ENCODE measurements at places on chromosomes 1 and 21. TPM values are rescaled to one million over a fixed set of nuclear protein-coding genes. Genes with fewer than 3 reads are reported as not detected.

The RBP7 gene
- 0.50 TPM for polyA plus RNA-seq

The SERPINC1 gene
- 0.16 TPM for polyA plus RNA-seq

The HAO2 gene
- not detected for polyA plus RNA-seq

The ILDR2 gene
- polyA plus RNA-seq: 0.01 TPM

The CLEC20A gene
- not detected for polyA plus RNA-seq

The FAM151A gene
- not detected for polyA plus RNA-seq

The ANKRD45 gene
- polyA plus RNA-seq: not detected

The EPHB2 gene
- polyA plus RNA-seq: 4.9 TPM

DNA sequence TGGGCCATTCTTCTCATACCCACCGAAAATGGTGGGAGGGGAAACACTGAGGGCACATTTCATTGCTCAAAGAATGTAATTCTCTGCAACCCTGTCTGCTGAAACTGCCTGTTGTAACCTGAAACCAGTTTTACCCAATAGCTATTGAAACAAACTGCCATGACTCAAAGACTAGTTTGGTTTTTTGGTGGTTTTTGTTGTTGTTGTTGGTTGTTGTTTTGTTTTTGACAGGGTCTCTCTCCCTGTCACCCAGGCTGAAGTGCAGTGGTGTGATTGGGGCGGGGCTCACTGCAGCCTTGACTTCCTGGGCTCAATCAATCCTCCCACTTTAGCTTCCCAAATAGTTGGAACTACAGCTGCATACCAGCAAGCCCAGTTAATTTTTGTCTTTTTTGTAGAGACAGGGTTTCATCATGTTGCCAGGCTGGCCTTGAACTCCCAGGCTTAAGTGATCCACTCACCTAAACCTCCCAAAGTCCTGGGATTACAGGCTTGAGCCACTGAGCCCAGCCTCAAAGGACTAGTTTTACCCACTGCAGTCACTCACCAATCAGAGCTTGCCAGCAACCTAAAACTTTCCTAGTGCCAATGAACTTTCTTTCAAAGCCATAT is 2.1 kb upstream of the IPP start:
- no peak for DNase-seq

DNA sequence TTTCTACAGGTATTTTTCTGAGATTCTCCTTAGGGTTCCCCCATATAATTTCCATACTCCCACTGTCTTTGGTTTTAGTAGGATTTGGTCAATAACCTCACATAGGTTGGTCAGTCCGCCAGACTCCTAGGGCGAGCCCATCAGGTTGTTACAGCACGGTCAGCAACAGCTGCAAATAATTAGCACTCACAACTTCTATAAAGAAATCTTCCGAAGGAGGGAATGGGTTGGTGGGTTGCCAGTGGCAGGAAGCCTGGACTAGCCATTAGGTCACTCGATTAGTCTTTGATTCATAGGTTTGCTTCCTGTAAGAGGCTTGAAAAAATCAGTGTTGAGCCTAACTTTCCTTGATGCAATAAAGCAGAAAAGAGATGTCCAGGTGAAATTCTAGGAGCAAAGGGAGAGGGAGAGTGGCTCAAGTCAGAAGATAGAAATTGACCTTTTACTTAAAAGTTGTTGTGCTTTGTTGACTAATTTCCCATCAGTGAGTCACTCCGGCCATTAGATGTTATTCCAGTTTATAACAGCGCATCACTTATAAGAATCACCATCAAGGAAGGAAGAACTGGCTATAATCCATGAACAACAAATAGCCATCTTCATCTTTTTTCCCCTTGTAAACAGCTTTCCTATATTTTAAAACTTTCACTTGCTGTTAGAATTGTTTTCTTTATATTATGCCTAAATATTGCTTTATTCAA is 88.3 kb downstream of the TPR start:
- no peak for DNase-seq

DNA sequence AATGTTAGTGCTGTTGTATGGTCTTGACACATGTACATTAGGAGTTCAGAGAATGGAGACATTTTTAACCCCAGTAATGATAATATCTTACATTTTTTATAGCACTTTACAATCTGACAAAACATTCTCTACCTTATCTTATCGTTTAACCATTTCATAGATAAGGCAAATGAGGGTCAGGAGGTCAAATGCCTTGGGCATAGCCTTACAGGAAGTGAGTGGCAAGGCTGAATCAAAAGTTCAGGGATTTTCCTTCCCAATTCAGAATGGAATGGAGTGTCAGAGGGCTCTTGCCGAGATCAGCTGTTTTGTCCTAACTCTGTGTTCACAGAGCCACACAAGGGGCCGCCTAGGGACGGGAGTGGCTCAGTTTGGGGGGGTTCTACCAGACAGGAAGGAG is 57.6 kb upstream of the AK4 start:
- DNase-seq: no peak

GRCh38 chr1:18989176-18989799 is 32.8 kb upstream of the IFFO2 start:
- DNase-seq: no peak

DNA sequence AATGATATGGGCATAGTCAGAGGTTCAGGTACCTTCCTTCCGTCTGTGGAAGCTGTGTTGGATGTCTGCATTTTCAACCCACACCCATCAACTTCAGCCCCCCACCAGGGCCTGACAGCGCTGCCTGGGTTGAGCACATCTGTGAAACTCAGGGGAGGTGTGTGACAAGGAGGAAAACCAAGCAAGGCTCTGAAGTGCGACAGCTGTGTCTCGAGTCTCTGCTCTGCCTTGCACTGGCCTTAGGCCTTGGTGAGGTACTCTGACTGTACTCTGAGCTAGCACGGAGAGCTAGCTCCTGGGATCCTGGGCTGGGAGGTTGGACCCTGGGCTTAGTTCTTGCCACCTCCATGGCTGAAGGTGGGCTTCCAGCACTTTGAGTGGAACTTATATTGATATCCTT is 9.1 kb downstream of the VANGL2 start:
- no peak for DNase-seq

DNA sequence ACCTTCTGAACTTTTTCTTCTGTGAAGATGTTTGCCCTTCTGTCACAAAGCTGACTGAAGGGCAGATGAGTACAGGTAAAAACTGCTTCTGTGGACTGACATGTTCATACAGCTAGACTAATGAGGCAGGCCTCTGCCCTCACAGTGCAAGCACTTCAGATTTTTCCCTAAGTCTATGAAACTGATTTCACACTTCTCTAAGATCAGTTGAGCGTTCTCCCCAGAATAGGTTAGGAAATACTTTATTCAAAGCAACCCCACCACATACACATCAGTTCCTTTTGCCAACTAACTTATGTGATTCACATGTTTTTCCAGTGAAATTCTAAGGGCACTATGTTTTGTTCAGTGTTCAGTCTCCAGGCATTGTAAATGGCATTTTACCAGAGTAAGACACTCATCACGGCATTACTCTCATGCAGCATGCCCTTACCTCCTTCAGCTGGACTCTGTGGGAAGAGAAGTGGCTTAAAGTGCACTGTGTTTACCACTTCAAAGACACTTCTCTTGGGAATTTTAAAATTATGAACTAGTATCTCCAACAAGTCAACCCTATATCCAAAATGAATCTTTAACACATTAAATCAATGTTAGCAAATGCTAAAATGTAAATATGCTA is 5.4 kb upstream of the PSMG1 start:
- DNase-seq: no peak

DNA sequence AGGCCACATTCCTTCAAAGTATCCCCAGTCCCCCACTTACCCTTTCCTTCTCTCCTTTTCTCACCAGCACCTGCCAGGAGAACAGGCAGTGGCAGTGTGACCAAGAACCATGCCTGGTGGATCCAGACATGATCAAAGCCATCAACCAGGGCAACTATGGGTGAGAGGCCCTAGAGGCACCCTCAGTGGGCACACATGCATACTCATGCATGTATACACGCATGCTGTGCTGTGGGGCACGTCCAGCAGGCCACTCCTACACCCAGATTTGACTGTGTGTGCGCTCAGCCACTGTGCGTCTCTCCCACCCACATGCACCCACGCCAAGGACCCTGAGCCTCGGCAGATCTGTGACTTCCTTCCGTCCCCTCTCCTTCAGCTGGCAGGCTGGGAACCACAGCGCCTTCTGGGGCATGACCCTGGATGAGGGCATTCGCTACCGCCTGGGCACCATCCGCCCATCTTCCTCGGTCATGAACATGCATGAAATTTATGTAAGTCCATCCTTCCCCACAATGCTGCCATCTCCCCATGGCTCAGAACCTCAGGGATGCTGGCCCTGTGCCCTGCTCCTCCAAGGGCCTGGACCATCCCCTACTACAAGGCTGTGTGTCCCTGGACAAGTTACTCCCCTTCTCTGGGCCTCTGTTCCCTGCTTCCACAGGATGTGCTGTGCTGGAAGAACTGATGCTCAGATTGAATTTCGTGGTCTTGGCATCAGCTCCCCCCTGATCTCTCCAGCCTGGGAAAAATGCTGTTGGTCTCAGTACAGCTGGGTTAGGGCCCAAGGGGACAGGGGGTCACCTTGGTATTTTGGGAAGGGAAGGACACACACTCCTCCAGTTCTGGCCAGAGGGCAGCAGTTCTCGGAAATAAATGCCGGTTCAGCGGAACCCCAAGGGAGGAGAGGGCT is 7.0 kb downstream of the TINAGL1 start:
- no peak for DNase-seq

- no peak for DNase-seq
These were observed 379.8 kb upstream of the RUNX1 start for GRCh38 chr21:35428937-35429336.

DNA sequence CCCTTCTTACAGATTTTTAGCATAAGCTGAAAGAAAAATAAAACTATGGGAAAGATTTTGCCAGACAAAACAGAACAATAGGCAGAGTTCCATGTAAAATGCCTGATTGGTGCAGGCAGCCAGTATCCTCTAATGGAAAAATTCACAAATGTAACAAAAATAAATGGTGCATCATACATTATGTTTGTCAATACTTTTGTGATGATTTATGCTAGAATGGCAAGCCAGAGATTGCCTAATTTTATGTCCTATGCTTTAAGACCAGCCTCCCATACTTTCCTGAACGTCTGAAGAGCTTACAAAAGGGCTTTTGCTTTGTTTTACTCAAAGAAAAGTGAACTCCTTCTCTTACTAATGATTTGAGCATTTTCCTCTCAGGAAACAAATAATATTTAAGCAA is 81.5 kb upstream of the KCNJ15 start:
- DNase-seq: no peak

DNA sequence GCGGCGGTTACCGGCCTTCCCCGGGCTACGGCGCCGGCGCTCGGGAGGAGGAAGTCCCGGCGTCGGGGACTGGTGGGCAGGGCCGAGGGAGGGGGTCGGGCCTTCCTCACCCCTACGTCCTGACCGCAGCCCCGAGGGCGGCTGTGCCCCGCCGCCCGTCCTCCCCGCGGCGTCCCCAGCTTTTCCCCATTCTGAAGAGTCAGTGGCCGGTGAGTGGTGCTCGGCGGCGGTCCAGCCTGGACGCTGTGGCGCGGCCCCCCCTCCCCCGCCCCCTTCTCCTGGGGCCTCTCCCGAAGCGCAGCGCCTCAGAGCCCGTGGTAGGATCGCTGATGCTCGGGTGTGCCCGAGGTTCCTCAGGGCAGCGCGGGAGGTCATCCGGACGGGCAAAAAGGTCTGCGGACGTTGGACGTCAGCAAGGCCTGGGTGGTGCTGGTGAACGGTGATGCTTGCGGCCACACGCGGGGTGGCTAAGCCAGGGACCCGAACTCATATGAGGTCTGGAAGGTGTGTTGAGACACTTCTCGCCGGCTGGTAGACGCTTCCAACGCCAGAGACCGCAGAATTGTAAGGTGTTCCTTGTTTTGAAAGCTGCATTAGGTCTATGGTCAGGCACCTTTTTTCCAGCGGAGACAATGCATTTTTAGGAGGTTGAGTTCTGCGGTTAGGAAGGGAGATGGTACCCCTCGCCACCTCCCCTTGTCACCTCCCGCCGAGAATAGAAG is 725 bp downstream of the SLC25A33 start:
- DNase-seq: no peak

DNA sequence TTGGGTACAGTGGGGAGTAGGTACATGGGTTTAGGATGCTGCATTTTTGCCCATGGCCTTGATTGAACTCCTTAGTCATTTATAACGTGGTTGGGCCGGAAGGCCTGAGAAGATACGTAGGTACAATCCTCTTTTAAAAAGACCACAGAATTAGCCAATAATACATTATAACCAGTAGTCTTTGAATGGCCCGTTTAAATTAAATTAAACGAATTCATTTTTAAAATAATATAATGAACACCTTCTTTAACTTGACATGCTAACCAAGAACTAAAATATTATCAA is 20.1 kb upstream of the ADAR start:
- no peak for DNase-seq

- DNase-seq: no peak
These were observed 5.3 kb upstream of the FAM78B start for GRCh38 chr1:166172106-166172505.

GRCh38 chr1:86865973-86866637 is 47.8 kb downstream of the SELENOF start:
- no peak for DNase-seq

- no peak for DNase-seq
These were observed 25.8 kb downstream of the MACO1 start for GRCh38 chr1:25456502-25456901.

- no peak for DNase-seq
These were observed 3.1 kb downstream of the DHX9 start for GRCh38 chr1:182842265-182842664.

GRCh38 chr1:4959216-4959615 is 304.8 kb downstream of the AJAP1 start:
- no peak for DNase-seq

Data from BJ (cell line).